ENCODE measurements at places on chromosomes 16 and 17.

- DNase-seq: no peak
Observed at GRCh38 chr17:78414178-78415162, 36.0 kb downstream of the PGS1 start.

DNA sequence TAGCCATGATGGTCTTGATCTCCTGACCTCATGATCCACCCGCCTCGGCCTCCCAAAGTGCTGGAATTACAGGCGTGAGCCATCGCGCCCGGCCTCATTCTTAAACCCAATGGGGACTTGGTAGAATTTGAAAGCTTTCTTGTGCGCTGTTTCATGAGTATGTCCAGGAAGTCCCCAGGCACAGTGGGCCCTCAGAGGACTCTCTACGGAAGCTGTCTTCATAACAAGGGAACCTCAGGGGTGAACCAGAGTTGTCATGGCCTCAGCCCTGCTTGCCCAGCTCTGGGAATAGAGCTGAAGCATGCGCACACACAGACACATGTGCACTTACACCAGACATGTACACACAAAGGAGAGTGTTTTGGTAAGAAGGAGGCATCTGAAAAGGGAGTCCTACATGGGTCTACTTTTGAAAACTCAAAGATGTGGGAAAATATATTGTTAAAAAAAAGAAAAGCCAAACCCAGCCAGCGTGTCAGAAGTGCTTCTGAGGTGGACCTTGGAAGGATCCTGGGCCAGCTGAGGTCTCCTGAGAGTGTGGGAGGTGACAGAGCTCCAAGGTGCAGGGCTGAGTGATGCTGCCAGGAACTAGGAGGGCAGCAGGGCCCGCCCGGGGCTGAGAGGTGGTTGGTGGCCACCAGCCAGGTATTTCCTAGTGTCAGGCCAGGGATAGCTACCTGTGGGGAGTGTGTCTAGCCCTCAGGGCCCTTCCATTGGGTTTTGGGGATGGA lies 54.6 kb downstream of the EPN2 start:
- DNase-seq: no peak

GRCh38 chr16:87382023-87382785 lies 1.4 kb downstream of the FBXO31 start:
- DNase-seq: no peak

DNA sequence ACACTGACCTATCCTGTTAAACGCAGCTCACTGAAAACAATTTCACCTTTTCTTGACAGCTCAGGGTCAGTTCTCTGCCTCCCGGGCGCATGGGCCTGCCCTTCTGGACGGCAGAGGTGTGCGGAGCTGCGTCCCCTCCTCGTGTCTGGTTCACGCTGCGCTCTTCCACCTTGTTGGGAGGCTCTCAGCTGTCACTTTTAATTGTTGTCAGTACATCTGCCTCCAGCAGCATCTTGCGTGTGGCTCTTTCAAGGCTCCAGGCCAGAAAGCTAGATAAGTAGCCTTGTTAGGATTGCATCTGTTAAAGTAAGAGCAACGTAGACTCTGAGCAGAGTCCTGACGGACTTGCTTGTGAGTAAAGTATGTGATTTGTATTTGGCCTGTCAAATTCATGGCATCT lies 59.4 kb downstream of the MGAT5B start:
- DNase-seq: no peak

GRCh38 chr17:56290101-56290801 lies 137.0 kb downstream of the ANKFN1 start:
- peak; percentile 44 for DNase-seq

DNA sequence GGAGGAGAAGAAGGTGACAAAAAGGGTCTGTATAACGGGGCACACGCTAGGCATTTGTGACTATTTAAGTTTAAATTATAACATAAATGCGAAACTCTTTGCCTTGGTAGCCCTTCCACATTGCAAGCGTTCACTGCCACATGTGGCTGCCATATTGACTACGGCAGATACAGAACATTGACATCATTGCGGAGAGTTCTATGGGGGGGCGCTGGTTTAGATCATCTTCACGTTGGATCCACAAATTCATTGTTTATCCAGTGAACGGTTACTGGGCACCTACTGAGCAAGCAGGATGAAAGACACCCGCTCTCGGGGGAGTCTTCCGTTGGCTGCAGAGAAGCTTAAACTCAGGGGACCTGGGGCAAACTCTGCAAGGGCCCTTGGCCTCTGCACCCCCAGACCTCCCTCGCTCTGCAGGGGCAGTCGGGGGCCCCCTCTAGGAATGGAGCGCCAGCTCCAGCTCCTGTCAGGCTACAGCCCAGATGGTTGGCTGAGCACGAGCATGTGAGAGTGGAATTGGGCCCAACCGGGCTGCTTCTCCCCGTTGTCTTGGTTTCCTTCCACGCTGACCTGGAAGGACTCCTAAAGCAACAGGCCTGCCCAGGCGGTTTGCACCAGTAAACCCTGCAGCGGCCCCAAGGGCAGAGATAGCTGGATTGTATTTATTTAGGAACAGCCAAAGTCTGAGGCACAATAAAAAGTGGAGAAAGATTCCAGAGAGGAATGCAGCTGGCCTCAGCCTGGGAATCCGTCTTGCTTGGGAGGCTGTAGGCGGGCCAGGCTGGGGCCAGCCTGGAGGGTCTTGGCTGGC lies 172.2 kb downstream of the SEC14L1 start:
- no peak for DNase-seq

DNA sequence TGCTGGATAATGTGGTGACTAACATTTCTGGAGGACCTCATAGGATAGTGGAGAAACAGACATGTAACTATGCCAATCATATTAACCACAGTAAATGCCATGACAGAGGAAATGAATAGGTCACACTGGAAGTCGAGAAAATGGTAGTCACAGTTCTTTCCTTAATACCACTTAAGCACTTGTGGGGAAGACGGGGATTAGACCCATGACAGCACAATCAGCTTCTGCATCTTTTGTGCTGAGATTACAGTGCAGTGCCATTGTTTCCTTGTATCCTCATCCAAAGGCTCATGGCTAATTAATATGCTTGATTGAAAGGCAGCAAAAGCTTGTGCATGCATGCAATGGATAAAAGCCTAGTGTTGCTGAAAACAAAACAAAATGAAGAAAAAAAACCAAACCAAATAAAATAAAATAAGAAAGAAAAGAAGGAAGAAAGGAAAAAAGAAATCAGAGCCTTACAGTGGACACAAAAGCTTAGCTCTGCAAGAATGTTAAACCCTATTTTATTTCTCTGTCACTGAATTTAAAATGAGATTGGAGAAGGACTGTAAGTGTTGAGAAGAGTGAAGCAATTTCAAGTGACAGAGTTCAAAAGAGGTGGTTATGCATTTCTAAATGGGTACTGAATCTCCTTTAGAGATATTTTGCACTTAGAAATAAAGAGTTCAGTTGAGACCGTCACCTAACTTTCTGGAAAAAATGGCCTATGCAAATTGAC lies 1011.9 kb downstream of the CDH8 start:
- no peak for DNase-seq

- DNase-seq: no peak
Observed at GRCh38 chr17:13953841-13954240, 115.5 kb upstream of the COX10 start.

DNA sequence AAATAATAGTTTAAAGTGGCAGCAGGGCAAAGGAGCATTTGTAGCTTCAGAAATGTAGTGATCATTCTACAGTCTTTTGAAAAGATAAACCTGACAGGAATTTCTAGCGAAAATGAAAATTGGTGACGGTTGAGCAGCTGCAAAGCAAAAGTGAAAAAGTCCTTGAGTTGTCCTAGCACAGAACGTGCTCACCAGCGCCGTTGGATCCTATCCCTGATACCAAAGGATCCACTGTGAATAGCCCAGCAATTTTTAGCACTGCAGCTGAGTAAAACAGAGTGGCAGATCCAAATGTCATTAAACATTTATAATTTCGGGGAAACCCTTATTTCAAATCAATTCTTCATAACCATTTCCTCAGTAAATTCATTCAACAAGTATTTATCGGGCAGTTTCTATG lies 453.8 kb upstream of the HSBP1 start:
- no peak for DNase-seq
